ENCODE measurements at places on chromosomes 5 and 9. TPM values are rescaled to one million over a fixed set of nuclear protein-coding genes. Genes with fewer than 3 reads are reported as not detected.
A peak's percentile ranks its signal among the peaks of the same experiment; 100 is the strongest.

Gene GLDC
- 1.3 TPM for total RNA-seq

DNA sequence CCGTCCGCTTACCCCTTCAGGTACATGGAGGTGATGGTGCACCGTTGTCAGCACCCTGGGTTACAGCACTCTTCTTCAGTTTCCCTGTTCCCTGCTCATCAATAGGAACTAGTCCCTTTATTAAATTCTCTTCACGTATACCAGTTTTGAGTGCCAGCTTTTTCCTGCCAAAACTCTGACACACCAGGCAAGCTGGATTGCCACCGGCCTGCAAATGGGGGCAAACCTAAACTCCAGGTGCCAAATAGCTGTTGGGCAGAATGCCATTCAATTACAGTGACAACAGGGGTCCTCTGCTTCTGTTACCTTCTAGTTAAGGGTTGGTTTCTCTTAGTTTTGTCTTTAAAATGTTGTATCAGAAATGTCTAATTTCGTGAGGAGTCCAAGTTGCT, 400.4 kb downstream of the OSTF1 start:
- DNase-seq, result no peak

Gene CEP72
- total RNA-seq, result 4.4 TPM

- no peak for DNase-seq
Measured at GRCh38 chr9:17843236-17843635, 264.4 kb downstream of the SH3GL2 start.

DNA sequence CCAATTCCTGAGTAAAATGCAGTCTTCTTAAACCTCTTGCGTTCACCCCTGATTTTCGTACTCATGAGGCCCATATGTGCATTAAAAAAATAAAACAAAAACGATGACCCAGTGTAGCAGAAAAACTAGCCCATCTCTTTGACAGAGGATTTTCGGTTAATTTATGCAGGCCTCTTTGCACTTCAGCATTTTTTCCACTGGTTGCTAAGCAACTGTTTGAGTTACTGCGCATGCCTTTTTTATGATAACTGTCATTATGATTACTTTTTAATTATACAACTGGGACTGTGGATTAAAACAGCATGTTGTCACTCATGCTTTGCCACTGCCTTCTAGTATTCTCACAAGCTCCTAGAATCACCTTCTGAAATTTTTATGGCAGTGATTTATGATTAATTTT, 165.0 kb downstream of the SMARCA2 start:
- DNase-seq, result peak; percentile 37

DNA sequence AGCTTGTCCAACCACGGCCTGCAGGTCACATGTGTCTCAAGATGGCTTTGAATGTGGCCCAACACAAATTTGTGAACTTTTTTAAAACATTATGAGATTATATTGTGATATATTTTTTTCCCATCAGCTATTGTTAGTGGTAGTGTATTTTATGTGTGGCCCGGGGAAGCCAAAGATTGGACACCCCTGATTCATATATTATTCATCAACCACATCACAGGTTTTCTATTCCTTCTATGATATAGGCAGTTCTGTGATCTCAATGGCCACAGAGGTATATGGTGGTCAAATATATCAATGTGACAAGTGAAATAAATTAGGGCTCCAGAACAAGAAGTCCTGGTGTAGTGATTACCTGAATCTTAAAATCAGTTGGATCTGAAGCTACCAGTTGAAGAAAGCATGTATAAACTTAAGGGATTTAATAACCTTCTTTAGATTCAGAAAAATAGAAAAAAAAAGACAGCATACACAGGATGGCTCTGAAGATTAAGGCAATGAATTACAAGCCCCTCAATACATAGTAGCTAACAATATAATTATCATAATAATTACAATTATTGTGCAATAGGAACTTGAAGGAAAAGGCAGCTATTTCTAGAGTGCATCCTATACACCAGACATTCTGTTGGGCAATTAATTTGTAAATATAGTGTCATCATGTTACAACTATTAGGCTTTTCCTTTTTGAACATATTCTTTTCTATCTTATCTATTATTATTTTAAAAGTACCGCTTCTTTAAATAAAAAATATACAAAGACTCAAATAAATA, 530.4 kb upstream of the PTPRD start:
- DNase-seq, result no peak

Gene SOHLH1
- total RNA-seq, result not detected
